Activated T-helper 1 cell treated with anti-CD3 and anti-CD28 coated beads, Interleukin-2, amount 50 U/mL, for 16 hours (primary cell): ENCODE measurements at places on chromosomes 3 and 15.

GRCh38 chr3:47365213-47366153 lies 15.3 kb upstream of the PTPN23 start:
- DNase-seq: no peak

DNA sequence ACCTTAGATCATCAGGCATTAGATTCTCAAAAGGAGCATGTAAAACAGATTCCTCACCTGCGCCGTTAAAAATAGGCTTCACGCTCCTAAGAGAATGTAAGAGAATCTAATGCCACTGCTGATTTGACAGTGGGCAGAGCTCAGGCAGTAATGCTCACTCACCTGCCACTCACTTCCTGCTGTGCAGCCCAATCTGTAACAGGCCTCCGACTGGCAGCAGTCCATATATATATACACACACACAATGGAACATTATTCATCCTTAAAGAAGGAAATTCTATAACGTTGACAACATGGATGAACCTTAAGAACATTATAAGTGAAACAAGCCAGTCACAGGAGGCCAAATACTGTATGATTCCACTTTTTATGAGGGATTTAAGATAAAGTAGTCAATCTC lies 24.5 kb downstream of the ZNF148 start:
- no peak for DNase-seq

DNA sequence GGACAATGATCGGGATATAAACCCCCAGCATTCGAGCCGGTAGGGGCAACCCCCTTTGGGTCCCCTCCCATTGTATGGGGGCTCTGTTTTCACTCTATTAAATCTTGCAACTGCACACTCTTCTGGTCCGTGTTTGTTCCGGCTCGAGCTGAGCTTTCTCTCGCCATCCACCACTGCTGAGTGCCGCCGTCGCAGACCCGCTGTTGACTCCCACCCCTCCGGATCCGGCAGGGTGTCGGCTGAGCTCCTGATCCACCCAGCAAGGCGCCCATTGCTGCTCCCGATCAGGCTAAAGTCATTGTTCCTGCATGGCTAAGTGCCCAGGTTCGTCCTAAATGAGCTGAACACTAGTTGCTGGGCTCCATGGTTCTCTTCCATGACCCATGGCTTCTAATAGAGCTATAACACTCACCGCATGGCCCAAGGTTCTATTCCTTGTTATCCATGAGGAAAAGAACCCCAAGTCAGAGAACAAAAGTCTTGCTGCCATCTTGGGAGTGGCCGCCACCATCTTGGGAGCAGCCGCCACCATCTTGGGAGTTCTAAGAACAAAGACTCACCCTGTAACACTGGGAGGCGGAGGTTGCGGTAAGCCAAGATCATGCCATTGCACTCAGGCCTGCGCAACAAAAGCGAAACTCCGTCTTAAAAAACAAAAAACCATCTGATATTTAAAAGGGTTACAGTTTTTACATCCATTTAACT lies 11.2 kb upstream of the EHHADH start:
- no peak for DNase-seq

- DNase-seq: no peak
Observed at GRCh38 chr3:187274977-187275338, 16.6 kb downstream of the MASP1 start.
